ENCODE measurements at places on chromosomes 13 and 19. TPM values are rescaled to one million over a fixed set of nuclear protein-coding genes. Genes with fewer than 3 reads are reported as not detected.
A peak's percentile ranks its signal among the peaks of the same experiment; 100 is the strongest.

- H3K36me3 ChIP-seq = no peaks in the 10 kb centered on the region
- H3K4me1 ChIP-seq = peaks cover 26% of the 10 kb centered on the region
- H3K27ac ChIP-seq = peak overlapping the region; percentile 61
- H3K27me3 ChIP-seq = no peaks in the 10 kb centered on the region
These were observed 36.2 kb upstream of the SLC46A3 start for GRCh38 chr13:28754698-28755545.

The CCNA1 gene
- total RNA-seq = 0.29 TPM

DNA sequence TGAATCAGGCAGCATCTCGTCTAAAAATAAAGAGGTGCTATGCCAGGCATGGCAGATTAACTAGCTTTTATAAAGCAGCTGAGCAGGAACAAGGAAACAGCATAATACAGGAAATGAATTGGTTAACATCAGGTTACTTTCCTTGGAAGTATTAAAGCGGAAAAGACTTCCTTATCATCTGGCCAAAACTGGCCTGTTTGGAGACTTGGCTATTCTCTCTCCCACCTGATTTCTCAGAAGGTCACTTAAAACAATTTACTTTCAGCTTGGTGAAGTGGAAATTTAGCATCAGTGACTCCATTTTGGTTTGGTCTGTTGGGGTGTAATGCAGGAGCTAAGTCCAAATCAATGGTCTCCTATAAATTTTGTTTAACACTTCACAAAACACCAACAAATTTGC, 191.6 kb downstream of the NUFIP1 start:
- no peak overlapping the region for H3K4me3 ChIP-seq
- no peaks in the 10 kb centered on the region for H3K27me3 ChIP-seq
- DNase-seq = no peak
- no peak overlapping the region for H3K27ac ChIP-seq

- H3K4me1 ChIP-seq = peaks cover 24% of the 10 kb centered on the region
- H3K27ac ChIP-seq = no peak overlapping the region
- H3K36me3 ChIP-seq = no peaks in the 10 kb centered on the region
- H3K27me3 ChIP-seq = no peaks in the 10 kb centered on the region
- H3K4me3 ChIP-seq = no peak overlapping the region
These were observed 108.1 kb downstream of the GADD45B start for GRCh38 chr19:2584002-2584401.

DNA sequence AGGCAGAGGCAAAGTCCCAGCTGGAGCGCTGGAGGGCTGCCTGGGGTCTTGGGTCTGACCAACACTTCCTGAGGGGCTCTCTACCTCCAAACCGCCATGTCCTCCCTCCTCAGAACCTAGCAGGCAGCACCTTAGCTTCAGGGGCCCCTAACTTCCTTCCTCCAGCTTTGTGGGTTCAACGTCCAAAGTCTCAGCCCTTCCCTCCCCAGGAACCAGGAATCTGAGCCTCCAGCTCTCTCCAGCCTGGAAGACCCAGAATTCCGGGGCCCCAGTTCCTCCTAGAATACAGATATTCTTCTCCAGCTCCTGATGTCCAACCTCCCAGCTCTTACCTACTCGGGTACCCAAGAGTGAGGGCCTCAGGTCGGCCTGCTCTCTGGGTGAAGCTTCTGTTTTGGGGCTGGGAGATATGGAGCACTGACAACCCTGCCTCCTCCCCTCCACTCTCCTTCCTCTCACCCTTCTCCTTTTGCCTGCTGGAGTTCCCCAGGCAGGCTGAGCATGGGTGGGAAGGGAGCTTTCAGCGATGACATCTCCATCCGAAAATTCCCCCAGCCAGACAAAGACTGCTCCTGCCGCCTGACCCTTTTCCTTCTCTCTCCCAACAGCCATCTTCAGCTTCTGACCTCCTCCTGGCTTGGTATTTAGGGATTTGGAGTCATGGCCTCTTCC, 3.5 kb downstream of the TMEM150B start:
- no peaks in the 10 kb centered on the region for H3K36me3 ChIP-seq
- no peaks in the 10 kb centered on the region for H3K27me3 ChIP-seq
- no peak overlapping the region for H3K4me3 ChIP-seq
- H3K27ac ChIP-seq = no peak overlapping the region

DNA sequence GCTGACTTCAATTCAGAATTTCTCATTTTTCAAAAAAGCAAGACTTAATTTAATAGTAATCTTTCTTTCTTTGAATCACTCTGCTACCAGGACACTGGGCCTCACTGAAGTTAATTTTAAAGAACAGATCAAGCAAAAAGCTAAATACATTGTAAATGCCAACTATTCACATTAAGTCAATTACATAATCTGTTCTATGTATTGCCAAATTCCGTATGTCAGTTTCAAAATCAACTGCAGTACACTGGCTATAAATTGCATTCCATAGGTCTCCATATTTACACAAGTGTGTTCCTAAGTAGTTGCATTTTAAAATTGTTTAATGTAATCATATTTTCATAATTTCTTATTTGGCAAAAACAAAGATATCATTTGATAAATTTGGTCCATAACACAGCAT, 10.1 kb downstream of the FOXO1 start:
- H3K36me3 ChIP-seq = no peaks in the 10 kb centered on the region
- no peak for DNase-seq
- H3K4me3 ChIP-seq = no peak overlapping the region
- H3K4me1 ChIP-seq = peaks cover 62% of the 10 kb centered on the region

DNA sequence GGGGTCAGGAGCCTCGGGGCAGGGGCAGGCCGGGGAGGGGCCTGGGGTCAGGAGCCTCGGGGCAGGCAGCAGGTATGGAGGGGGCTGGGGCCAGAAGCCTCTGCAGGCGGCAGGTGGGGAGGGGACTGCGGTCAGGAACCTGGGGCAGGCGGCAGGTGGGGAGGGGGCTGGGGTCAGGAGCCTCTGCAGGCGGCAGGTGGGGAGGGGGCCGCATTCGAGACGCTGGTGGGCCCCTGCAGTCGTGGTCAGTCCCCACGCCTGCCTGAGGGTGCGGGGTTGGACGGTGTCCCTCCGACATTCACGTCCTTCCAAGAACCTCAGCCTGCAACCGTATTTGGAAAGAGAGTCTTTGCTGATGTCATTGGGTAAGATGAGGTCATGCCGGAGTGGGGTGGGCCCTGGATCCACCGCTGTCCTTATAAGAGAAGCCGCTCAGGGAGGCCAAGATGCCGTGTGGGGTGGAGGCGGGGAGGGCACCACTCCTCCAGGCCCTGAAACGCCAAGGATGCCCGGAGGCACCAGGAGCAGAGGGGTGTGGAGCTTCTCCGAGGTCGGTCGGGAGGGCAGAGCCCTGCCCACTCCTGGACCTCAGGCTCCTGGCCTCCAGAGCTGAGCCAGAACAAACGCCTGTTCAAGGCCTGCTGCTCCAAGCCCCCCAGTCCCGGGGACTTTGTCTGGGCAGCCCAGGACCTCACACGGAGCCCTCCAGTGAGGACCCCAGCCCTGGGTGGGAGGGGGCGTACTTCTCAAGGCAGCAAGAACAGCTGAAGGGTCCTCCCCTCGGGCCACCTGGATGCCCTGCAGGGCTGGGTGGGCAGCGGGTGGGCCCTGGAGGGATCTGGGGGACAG, 30.1 kb downstream of the PIP5K1C start:
- peak overlapping the region; percentile 91 for H3K27ac ChIP-seq
- DNase-seq = peak; percentile 26

- no peaks in the 10 kb centered on the region for H3K27me3 ChIP-seq
- DNase-seq = peak; percentile 42
- no peak overlapping the region for H3K4me3 ChIP-seq
- peaks cover 71% of the 10 kb centered on the region for H3K4me1 ChIP-seq
- H3K36me3 ChIP-seq = no peaks in the 10 kb centered on the region
These were observed 23.5 kb downstream of the COL4A2 start for GRCh38 chr13:110330491-110331011.

The PNMA8C gene
- total RNA-seq = not detected

DNA sequence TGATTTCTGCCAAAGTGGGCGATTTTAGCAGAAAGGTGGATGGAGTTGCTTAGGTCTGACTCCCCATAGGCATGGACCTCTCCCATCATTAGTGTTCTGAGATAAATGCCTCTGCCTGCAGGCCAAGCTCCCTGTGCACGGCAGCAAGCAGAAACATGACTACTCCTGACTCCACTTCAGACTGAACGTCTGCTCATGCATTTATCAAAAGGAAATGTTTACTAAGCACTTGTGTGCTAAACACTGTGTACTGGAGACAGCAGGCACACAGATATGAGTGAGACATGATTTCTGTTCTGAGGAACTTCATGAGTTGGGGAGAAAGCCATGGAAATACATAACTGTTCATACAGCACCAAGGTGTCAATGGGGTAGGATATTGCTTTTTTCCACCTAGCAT, 149.6 kb downstream of the MIPEP start:
- peaks cover 31% of the 10 kb centered on the region for H3K4me1 ChIP-seq
- DNase-seq = no peak

The ZNF544 gene
- 73.9 TPM for total RNA-seq

GRCh38 chr13:64674126-64674525, 2556.0 kb downstream of the PCDH9 start:
- no peaks in the 10 kb centered on the region for H3K4me1 ChIP-seq
- DNase-seq = no peak
- no peaks in the 10 kb centered on the region for H3K36me3 ChIP-seq
- no peak overlapping the region for H3K4me3 ChIP-seq
- no peak overlapping the region for H3K27ac ChIP-seq
- no peaks in the 10 kb centered on the region for H3K27me3 ChIP-seq

GRCh38 chr13:98609756-98610155, 32.8 kb upstream of the STK24 start:
- H3K4me1 ChIP-seq = no peaks in the 10 kb centered on the region
- no peak overlapping the region for H3K27ac ChIP-seq
- no peaks in the 10 kb centered on the region for H3K27me3 ChIP-seq
- no peak for DNase-seq

The CDC37 gene
- 154 TPM for total RNA-seq

- no peaks in the 10 kb centered on the region for H3K27me3 ChIP-seq
- DNase-seq = no peak
- no peak overlapping the region for H3K27ac ChIP-seq
- no peak overlapping the region for H3K4me3 ChIP-seq
- peaks cover 16% of the 10 kb centered on the region for H3K4me1 ChIP-seq
- peaks cover 18% of the 10 kb centered on the region for H3K36me3 ChIP-seq
These were observed 35.1 kb downstream of the MTMR6 start for GRCh38 chr13:25252225-25252624.

- no peak for DNase-seq
- no peak overlapping the region for H3K4me3 ChIP-seq
- no peaks in the 10 kb centered on the region for H3K27me3 ChIP-seq
- H3K36me3 ChIP-seq = no peaks in the 10 kb centered on the region
These were observed 4.8 kb downstream of the CIB3 start for GRCh38 chr19:16168465-16169081.

GRCh38 chr13:51887468-51887867, 25.7 kb downstream of the CCDC70 start:
- H3K36me3 ChIP-seq = no peaks in the 10 kb centered on the region
- no peak for DNase-seq
- no peaks in the 10 kb centered on the region for H3K27me3 ChIP-seq
- no peak overlapping the region for H3K27ac ChIP-seq
- H3K4me3 ChIP-seq = no peak overlapping the region

DNA sequence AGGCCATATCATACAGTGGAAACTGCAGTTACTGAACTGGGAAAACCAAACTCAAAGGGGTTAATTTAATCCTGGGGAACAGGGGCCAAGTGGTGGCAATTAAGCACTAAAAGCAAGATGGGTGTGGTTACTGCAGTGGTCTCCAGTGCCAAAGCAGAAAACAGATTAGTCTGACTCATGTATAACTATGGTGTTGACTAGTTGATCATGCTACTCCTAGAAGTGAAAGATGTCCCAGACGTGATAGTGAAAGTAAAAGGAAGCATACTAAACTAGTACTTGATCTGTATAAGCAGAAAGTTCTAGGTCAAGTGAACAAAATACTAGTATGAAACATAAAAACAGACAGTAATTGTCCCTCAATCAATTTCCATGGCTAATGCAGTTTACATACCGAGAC, 360.0 kb upstream of the SLITRK5 start:
- no peaks in the 10 kb centered on the region for H3K36me3 ChIP-seq
- H3K27me3 ChIP-seq = no peaks in the 10 kb centered on the region
- no peak overlapping the region for H3K27ac ChIP-seq
- DNase-seq = no peak

The SLC6A16 gene
- 0.67 TPM for total RNA-seq

DNA sequence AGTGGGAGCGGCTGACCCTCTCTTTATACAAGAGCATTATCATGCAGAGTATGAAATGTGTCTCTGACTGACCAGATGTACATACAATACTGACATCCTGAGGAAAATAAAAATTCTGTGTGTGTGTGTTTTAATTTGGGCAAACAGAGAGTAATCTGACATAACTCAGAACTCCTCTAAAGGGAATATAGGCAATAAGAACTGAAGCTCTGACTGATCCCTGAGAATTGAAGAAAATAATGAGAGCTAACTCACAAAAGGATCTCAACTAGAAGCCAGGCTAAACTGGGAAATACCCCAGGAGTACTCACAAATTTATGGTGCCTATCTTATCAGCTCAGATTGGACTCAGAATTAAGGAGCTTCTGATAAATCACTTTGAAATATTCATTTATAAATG, 539.9 kb downstream of the OLFM4 start:
- no peak overlapping the region for H3K4me3 ChIP-seq
- no peak for DNase-seq
- H3K27me3 ChIP-seq = no peaks in the 10 kb centered on the region
- H3K36me3 ChIP-seq = no peaks in the 10 kb centered on the region
- no peak overlapping the region for H3K27ac ChIP-seq

DNA sequence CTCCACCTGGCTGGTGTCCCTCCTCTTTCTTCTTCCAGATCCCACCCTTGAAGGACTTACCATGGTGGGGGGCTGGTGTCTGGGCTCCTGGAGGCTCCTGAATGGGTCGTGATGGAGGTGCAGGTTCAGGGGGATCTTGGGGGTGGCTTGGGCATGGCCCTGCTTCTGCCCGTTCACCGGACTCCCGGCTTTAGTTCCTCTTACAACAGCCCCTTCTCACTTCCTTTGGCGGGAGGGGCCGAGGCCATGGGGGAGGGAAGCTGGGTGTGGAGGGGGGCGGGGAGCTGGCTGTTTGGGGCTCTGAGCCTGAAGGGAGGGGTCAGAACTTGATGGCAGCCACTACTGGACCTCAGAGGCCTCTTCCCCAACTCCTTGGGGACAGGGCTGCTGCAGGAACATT, at the start of gene MYO1F:
MYO1F (minus strand) TSS at position 196 of the 400 bp plus-strand sequence; CDS start at position 63, 133 bp downstream.
- no peaks in the 10 kb centered on the region for H3K27me3 ChIP-seq
- no peak within 1 kb of the TSS for H3K27ac ChIP-seq
- no peaks in the 10 kb centered on the region for H3K4me1 ChIP-seq

GRCh38 chr13:25981060-25981459, 70.8 kb downstream of the SHISA2 start:
- no peak overlapping the region for H3K4me3 ChIP-seq
- no peak overlapping the region for H3K27ac ChIP-seq
- no peaks in the 10 kb centered on the region for H3K36me3 ChIP-seq
- H3K4me1 ChIP-seq = peaks cover 6% of the 10 kb centered on the region
- DNase-seq = no peak

DNA sequence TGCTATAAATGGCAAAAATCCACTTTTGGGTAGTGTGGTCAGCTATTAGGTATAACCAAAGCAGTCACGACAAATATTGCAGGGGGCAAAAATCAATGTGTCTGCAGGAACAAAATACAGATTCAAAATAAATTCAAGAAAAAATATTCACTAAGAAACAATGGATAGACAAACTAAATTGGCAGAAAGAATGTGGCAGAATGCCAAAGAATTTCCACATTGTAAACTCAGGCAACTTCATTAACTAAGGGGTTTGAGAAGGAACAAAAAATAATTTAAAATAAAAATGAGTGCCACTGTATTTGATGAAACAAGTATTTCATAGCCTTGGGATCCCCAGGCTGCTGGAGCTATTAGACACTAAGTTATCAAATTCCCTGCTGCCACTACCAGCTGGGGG, 193.1 kb downstream of the VWA8 start:
- DNase-seq = no peak
- H3K36me3 ChIP-seq = no peaks in the 10 kb centered on the region
- no peaks in the 10 kb centered on the region for H3K27me3 ChIP-seq
- H3K27ac ChIP-seq = no peak overlapping the region

The PROSER3 gene
- 13.8 TPM for total RNA-seq

Measured in thyroid gland (tissue), 4 donors.